ENCODE measurements at places on chromosomes 5 and 9. TPM values are rescaled to one million over a fixed set of nuclear protein-coding genes. Genes with fewer than 3 reads are reported as not detected.

Gene AQP3
- total RNA-seq, result 0.23 TPM

Gene PSAT1
- 48.9 TPM for total RNA-seq

Gene F12
- 7.4 TPM for total RNA-seq

Gene RGS7BP
- 21.2 TPM for total RNA-seq

Gene PDZD2
- total RNA-seq, result 30.0 TPM

Gene HMMR
- total RNA-seq, result 4.4 TPM

Gene PCDHA6
- total RNA-seq, result 26.3 TPM

Gene IFNA2
- total RNA-seq, result not detected

Gene MARCOL
- total RNA-seq, result not detected
